ENCODE measurements at places on chromosomes 2 and 18. TPM values are rescaled to one million over a fixed set of nuclear protein-coding genes. Genes with fewer than 3 reads are reported as not detected.

AFF3 gene
- total RNA-seq: 25.6 TPM

RAB27B gene
- total RNA-seq: 42.1 TPM

HOXD11 gene
- total RNA-seq: 1.2 TPM

MRPL53 gene
- total RNA-seq: 71.8 TPM

CD8B gene
- total RNA-seq: 3.5 TPM

UBE2E3 gene
- total RNA-seq: 91.4 TPM

C2orf66 gene
- total RNA-seq: 1.0 TPM

SLC25A12 gene
- 36.7 TPM for total RNA-seq

ELOA2 gene
- total RNA-seq: not detected

DSEL gene
- total RNA-seq: 6.3 TPM

DNA sequence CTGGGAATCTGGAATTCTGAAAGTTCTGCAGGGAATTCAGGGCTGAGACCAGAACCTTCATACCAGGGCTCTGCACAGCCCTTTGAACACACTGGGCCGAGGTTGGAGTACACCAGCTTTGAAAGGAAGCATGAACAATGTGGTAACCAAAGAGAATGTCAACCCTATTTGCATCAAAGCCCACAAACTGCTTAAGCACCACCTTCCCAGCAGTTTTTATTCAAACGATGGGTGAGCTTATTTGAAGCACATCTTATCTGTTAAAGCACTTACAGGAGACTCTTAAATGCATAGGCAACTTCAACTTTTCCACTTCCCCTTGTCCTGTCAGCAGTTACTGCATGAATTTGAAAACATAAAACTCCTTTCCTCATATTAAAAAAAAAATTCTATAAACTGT, 96.6 kb downstream of the TXNL1 start:
- no peak for DNase-seq

DNA sequence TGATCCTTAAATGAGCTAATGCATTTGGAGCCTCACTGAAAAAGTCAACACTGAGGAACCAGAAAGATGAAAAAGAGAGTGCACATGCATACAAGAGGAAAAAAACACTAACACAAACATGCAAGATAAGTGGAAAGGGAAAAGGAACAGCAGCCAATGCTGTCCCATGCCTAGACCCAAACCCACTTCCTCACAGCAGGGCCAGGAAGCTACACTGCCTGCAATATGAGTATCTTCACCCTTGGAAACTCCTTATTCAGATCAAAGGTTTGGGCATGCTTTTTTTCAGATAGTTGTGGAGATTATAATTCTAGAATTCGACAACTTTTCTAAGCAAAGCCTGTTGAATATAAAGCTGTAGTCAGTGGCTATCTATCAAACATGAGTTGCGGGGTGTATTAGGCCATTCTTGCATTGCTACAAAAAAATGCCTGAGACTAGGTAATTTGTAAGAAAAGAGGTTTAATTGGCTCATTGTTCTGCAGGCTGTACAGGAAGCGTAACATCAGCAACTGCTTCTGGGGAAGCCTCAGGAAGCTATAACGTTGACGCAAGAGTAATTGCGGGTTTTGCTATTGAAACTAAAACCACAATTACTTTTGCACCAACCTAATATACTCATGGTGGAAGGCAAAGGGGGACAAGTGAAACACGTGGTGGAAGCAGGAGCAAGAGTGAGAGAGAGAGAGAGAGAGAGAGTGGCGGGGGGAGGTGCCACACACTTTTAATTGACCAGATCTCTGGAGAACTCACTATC, 138.2 kb downstream of the MBD2 start:
- DNase-seq: no peak

DNA sequence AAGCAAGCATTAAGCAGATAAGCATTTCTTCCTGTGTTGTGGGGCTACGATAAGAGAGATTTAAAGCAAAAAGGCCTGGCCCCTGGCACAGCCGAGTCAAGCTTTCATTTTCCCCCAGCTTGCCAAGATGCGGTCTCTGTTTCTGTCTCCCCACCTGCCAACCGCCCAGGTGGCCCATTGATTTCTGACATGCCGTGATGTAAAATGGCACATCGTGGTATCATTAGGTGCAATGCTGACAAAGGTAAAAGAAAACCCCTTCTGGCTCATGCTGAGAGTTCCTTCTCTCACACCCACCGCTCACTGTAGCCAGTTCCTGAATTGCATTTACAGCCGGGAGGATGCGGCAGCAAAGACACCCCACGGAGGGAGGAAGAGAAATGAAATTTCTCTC, 62.8 kb downstream of the BOD1L2 start:
- DNase-seq: no peak

GRCh38 chr2:68203587-68203986, 45.9 kb downstream of the PNO1 start:
- no peak for DNase-seq

DNA sequence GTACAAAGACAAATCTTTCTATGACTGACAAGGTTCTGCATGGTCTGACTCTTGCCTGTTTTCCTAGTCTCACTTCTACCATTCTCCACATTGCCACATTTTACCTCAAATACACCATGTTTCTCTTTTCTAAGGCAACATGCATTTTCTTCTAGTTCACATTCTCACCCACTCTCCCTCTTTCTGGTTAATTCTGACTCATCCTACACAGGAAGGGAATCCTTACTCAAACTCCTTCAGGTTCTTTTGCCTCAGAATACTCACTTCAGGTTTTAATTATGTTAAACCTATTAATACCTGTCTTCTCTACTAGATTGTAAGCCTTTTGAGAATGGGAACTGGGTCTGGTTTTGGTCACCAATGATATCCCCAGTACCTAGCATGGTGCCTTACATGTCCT, 47.2 kb downstream of the MAP2 start:
- no peak for DNase-seq

DNA sequence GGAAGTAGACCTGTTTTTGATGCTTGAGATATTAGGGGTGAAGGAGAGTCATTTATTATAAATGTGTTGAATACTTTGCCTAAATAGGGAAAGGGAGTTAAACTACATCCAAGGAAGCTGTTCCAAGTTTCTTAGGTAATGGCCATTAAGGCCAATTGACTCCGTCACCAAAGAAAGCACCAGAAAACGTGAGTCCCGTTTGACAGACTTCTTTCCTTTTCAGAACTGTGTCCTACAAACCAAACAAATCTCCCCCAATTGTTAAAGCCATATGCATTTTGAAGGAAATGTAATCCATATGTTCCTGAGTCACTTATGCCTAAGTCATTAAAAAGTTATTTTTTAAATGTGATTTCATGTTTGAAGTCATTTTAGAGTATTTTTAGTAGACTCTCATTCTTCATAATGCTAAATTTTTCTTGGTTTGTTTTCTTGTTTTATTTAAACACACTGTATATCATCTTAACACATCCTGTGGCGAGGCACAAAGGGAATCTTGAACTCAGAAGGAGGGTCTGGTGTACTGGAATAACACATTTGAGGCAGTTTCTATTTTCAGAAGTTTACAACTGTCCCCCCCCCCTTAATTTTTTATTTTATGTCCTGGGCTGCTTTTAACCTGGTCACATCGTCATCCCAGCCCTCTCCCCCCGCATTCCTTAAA, 133.7 kb downstream of the RHBDD1 start:
- no peak for DNase-seq

DNA sequence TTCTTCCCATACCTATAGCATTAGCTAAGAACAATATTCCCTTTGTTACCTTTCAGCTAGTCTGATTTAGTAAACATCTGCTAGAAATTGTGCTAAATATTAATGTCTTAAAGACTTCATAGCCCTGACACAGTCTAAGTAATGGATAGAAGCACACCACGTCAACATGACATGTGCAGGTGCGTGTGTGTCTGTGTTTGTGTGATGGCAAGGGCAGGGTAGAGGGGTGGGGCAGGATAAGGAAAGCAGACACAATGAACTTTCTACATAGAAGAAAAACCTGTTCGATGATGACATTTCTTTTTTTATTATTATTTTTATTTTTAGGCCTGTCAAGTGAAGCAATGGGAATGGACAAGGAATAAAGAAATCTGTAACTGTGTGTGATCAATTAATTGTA, 223.3 kb downstream of the NOL4 start:
- DNase-seq: no peak

GRCh38 chr2:38778687-38779082, 675 bp downstream of the GEMIN6 start:
- DNase-seq: no peak

DNA sequence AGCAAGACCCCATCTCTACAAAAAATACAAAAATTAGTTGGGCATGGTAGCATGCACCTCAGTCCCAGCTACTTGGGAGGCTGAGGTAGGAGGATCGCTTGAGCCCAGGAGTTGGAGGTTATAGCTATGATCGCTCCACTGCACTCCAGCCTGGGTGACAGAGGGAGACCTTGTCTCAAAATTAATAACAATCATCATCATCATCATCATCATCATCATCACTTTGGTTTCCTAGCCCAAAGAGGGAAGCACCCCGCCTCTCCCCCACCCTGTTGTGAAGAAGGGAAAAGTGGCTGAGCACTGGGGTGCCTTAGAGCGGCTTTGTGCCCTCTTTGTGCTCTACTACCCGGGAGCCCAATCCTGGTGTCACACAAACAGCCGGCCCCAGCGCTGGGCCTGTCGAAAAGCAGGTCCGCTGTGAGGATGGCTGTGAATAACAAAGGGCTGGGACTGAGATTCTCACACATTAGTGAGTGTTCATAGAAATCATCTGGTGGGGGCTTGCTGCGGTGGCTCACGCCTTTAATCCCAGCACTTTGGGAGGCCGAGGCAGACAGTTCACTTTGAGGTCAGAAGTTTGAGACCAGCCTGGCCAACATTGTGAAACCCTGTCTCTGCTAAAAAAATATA, 42.6 kb upstream of the ASXL2 start:
- DNase-seq: no peak

GRCh38 chr2:25333981-25334380, 7.7 kb downstream of the DNMT3A start:
- no peak for DNase-seq

DNA sequence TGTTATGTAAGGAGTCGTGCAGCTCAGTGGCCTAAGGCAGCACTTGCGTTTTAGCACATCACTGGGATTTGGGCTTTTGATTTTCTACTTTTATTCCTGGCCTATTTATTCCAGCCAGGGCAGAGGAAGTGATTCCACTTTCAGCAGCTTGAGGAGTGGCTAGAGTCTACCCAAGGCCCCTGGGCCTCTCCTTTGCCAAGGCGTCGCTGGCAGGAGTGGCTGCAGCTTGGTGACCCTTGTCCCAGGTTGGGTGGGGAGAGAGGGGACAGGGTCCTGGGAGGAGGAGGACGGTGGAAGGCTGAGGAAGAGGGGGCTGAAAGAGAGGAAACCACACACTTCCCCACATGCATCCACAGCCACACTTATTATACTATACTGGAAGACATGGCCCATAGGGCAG, 94.1 kb upstream of the SMAD7 start:
- no peak for DNase-seq

GRCh38 chr2:177983183-177983788, 89.3 kb downstream of the PDE11A start:
- no peak for DNase-seq

GRCh38 chr2:129865976-129866375, 113.5 kb upstream of the RAB6C start:
- DNase-seq: no peak

GRCh38 chr2:239829326-239829725, 195.8 kb downstream of the NDUFA10 start:
- peak; percentile 34 for DNase-seq

GRCh38 chr2:159010963-159011362, 42.5 kb downstream of the TANC1 start:
- DNase-seq: no peak

DNA sequence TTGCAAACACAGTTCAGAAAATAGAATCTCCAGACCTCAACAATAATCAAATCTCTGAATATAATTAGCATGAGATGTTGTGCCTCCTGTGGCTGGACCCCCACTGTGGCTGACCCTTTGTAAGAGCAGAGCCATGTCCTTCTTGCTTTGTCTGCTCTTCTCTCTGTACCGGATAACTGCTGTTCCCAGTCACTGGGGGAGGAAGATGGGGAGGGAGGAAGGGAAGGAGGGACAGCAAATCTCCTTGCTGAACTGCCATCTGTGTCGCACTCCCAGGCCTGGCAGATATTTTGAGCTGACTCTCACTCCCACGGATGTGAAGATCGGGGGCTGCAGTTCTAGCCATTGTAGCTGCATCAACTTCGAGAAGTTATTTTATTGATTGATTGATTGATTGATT, 319.0 kb upstream of the CXCR4 start:
- DNase-seq: no peak

GRCh38 chr2:20560891-20561636, 89.8 kb downstream of the HS1BP3 start:
- DNase-seq: no peak

GRCh38 chr2:58875436-58875835, 634.3 kb upstream of the FANCL start:
- DNase-seq: no peak

GRCh38 chr2:25548601-25549000, 124.8 kb downstream of the DTNB start:
- DNase-seq: no peak

- DNase-seq: no peak
Observed at GRCh38 chr2:100756704-100757103, 63.2 kb upstream of the NPAS2 start.

- no peak for DNase-seq
Observed at GRCh38 chr18:23377669-23378301, 75.3 kb upstream of the RIOK3 start.

DNA sequence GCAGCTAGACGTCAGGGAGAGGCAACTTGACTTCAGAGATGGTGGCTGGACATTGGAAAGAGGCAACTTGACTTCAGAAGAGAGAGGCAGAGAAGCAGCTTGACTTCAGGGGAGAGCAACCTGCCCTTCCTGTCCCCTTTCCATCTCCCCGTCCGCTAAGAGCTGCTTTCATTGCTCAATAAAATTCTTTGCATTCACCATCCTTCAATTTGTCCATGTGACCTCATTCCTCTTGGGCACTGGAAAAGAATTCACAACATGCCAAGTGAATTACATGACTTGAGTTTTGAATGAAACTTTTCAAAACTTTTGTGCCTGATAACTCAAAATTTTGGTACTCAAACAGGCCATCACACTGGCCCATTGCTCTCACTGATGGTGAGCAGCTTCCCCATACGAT, 158.9 kb downstream of the DPP4 start:
- DNase-seq: no peak

DNA sequence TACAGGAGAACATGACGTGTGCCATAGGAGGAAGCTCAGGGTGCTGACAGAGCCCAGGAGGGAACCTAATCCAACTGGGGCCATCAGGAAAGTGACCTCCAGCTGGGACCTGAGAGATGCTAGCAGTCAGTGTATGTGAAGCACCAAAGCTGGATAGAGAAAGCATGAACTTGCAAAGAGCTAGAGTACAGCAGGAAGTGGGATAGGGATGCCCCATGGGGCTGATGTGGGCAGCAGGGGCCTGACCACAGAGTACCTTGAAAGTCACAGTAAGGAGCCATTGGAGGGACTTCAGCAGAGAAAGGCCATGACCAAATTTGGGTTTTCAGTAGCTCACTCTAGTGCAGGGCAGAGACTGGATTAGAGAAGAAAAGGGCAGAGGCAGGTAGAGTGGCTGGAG, 91.6 kb upstream of the TTC39C start:
- no peak for DNase-seq

- no peak for DNase-seq
Observed at GRCh38 chr2:127098711-127099110, 8.2 kb downstream of the BIN1 start.

All from ureter (tissue), 1 donor.